ENCODE measurements at places on chromosomes 5 and 9.

DNA sequence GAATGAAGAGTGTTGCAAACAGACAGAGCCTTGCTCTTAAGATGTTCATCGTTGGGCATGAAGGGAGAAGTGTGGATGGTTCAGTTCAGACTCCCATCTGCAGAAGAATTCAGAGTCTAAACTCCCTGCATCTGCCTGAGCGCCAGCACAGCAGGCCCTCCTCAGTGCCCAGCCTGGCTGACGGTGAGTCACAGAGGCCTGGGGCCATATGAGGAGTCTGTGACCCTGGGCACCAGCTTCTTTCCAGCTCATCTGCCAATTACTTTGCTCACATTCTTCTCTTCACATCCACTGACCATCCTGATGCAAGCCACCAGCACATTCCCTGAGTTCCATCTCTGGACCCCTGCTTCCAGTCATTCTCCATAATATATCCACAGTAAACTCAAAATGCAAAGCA, 401.1 kb upstream of the TRPC7 start:
- DNase-seq: no peak

GRCh38 chr9:76246680-76247079, 147.5 kb downstream of the RFK start:
- no peak for DNase-seq

DNA sequence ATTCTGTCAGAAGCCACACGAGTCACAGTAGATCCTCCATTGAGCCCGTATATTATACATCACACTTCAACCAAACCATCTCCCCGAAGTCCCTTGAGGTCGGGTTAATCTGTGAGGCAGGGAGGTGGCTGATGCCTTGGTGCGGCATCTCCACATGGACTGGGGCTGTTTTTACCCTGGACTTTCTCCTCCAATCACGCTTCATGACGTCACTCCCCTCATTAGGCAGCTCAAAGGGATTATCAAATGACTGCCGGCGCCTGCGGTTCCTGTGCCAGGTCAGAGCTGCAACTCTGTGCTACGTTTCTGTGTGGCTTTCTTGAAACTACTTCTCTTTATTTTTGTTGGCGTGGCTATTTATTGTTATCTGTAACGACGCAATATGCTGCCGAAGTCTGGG, 53.7 kb downstream of the TMOD1 start:
- no peak for DNase-seq

DNA sequence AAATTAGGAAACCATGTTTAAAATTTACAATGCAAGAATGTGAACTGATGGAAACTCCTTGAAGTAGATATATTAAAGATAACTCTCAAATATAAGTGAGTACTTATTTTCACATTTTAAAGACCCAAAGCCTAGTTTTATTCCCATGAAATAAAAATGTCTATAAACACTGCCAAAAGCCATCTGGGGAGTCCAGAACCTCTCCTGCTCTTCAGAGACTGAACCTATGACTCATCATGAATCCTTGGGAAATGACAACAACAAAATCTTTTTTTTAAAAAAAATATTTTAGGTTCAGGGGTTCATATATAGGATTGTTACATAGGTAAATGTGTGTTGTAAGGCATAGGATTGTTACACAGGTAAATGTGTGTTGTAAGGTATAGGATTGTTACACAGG, 33.8 kb upstream of the FYB1 start:
- no peak for DNase-seq

DNA sequence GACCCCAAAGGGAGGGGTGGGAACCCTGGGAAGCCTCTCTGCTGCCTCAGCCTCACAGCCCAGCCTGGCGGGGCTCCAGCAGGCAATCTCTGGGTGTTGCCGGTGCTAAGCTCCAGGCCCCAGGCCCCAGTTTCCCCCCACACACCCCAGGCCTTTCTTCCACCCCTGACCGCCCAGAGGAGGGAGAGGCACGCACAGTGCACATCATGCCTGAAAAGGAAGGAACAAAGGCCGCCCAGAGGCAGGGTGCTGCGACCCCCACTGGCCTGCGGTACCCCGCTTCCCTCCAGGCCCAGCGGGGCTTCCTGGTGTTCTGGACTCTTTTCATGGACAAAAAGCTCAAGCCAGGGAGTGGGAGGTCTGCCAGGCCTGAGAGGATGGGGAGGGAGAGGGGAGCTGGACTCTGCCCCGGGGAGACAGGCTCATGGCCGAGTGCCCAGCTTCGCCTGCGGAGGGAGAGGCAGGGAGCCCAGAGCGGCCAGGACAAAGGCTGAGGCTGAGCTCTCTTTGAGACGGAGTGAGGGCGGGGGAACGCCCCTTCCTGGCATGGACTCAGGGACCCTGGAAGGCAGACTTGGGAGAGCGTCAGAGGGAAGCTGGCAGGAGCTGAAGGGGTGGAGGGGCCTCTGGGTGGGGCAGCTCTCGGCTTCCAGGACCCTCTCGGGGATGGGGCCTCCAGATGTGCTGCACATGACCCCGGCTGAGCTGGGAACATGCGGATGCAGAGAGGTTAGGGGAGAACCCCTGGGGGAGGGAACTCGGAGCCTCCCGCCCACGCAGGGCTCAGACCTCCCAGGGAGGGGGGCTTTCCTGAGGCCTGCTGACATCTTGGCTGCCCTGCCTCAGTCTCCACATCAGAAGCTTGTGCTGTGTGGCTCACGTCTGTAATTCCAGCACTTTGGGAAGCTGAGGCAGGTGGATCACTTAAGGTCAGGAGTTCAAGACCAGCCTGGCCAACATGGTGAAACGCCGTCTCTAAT, 1.8 kb upstream of the ENTPD2 start:
- no peak for DNase-seq

- DNase-seq: no peak
Observed at GRCh38 chr5:76104027-76104426, 20.8 kb downstream of the SV2C start.

DNA sequence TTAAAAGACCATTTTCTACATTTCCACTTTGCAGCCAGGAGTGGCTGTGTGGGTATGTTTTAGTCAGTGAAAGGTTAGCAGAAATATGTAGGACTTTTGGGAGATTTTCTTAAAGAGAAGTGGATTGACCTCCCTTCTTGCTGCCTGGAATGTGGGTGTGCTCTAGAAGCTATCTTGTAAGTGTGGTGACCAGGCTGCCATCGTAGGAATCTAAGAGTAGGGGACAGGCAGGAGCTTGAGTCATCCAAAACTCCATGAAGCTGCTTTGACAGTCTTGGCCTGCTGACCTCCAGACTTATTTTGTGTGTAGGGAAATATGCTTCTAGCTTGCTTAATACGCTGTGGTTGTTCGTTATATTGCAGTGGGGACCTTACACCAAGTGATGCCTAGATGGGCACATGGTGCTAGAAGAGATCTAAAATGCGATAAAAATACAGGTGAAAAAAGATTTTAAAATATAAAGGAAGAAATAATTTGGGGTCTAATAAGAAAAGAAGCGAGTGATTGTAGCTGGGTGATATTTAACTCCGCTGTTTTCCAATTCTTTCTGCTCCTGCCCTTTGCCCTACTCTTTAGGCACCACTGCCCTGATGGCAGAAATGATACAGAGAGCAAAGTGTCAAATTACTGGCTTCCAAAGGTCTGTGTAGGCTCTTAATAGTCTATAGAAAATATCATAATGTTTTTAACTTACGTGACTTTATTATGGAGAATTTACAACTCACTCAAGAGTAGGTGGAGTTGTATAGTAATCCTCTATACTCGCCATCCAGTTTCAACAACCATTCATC, 298.2 kb upstream of the ZNF608 start:
- DNase-seq: no peak

All from effector CD8-positive, alpha-beta T cell (primary cell).